ENCODE measurements at places on chromosomes 2 and 18.

DNA sequence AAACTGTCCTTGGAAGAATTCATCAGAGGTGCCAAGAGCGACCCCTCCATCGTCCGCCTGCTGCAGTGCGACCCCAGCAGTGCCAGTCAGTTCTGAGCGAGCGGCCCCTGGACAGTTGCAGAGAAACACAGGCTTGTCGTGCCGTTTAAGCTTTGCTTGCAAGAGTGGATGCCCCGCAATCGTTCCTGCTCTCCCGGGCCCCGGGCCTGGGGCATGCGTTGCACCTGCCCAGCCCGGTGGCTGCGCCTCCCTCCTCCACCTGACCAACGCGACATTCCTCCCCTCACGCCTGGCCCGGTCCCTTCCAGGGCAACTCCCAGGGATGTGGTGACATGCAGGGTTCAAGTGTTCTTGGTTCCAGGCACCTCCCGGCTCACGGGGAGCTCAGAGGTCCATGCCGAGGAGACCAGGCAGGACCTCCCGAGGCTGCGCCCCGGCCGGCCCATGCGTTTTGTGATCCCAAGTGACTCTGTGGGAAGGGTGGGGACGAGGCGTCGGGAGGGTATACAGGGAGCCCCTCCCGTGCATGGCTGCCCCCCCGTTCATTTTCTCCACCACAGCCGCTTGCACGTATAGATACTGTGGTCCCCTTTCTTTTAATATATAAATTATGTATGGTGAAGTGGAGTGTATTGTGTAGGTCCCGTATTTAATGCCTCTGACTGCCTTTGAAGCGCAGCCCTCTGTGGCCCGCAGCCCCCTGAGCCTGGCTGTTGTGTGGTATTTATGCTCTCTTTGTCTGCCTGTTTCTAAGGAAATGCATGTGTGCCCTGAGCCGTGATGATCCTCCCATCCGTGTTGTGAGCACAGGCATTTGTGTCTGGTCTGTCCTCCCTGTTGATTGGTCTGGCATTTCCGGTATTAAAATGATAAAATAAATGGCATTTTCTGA, 21.2 kb downstream of the ODC1 start:
- no peak for DNase-seq

DNA sequence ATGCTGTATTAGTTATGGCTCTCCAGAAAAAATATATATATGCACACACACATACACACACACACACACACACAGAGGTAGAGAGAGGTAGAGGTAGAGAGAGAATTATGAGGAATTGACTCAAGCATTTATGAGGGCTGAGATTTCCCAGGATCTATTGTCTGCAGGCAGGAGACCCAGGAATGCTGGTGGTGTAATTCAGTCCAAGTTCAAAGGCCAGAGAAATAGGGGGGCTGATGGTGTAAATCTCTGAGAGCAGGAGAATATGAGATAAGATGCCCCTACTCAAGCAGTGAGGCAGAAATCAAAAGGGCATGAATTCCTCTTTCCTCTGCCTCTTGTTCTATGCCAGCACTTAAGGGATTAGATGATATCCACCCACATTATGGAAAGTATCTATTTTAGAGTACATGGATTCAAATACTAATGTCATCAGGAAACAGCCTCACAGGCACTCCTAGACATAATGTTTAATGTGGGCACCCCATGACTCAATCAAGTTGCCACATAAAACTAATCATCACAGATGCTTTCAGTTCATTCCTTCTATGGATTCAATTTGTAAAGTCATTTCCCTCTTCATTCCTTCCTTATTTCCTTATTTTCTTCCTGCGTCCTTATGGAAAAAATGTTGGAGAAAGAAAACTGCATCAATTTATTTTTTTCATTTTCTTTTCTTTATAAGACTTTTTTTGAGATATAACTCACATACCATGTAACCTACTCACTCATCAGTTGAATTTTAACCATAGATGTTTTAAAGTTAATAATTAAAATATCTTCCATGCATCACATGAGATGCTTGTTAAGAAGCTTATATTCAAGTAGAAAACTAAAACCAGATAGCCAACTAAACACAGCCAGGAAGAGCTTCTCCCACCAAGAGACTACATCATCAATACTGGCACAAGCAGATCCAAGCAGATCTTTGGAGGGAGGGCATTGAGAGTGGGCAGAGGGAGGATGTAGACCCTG, 406.2 kb downstream of the MBD2 start:
- no peak for DNase-seq

DNA sequence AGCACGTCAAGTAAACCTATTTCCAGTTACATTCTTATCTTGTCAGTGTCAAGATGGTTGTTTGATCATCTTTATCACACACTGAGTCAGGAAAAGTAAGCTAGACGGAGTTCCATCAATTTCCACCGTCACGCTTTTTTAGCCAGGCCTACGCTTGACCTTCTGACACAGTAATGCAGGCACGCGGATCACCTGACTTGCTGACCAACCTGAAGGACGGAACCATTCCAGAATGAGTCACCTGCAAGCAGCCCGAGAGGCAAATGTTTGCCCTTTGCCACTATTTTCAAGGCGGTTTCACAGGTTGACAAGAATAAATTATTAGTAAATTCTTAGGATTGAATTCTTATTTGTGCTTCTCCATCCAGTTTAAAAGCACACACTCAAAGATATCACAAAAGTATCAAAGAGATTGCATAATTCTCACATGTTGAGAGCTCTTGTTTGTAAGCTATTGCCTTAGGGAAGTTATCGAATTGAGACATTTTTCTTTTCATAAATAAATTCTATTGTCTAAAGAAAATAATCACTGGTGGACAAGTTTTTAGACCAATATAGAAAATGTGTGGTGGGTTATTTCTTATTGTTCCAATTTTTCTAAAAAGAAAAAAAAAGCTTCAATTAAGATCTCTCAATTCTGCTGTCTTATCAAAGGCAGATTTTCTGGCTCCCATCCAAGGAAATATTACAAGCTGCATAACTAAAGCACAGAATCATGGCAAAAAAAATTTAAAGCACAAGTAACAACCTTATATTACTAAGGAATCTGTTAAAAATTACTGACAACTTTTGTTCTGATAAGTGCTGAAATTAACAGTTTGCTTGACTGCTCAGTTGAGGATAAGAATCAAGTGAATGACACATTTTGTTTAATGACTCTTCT, 31.9 kb downstream of the UXS1 start:
- no peak for DNase-seq

GRCh38 chr18:77016936-77017335, 115.6 kb downstream of the MBP start:
- no peak for DNase-seq

- peak; percentile 51 for DNase-seq
Measured at GRCh38 chr2:200306196-200306930, at the start of gene SPATS2L. TSS of gene SPATS2L (plus strand) at chr2:200306693. CDS start at chr2:200389245, 82,552 bp downstream.

DNA sequence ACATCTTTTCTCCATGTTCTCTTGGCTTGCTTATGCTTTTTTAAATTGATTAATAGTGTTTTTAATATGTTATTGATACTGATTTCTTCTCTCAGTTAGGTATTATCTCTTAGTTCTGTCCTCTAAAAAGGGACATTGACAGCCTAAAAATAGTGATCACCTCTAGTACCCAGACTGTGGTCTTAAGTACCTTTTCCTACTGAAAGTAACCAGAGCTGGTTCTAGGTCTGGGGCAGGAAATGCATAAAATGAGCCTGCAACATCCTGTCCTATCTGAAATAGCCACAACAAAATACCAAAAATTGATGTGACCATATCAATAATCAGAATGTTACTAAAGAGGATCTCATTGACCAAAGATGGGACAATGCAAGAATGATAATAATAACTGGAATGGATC, 113.3 kb downstream of the DNAH6 start:
- DNase-seq, result no peak

DNA sequence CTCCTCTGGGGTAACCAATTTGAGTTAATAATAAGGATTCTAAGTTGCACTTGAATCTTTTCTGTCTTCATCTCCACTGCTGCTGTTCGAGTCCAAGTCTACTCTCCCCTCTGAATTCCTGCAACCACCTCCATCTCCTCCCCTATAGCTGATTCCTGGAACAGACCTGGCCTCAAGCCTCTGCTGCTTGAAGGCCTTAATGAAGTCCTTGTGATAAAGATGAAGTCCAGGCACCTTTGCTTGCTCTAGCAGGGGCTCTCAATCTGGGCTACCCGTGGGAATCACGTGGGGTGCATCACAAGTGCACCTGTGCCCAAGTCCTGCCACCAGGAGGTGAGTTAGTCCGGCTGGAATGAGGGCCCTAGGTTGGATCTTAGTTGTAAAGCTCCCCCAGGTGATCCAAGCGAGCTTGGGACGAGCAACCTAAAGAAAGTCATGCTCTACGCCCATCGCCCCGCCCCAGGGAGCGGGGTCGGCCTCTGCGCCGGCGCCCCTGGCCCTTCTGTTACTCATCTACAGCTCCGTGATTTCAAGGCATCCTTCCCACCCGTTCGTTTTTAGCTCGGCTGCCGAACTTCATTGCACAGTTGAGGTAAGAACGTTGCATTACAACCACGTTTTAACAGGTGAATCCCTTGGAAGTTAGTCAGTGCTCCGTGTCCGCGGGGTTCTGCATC, 905 bp upstream of the IAH1 start:
- no peak for DNase-seq

- DNase-seq, result no peak
Measured at GRCh38 chr2:102765061-102765460, 3.2 kb downstream of the TMEM182 start.

GRCh38 chr2:57570961-57571360, 475.6 kb upstream of the VRK2 start:
- DNase-seq, result no peak

DNA sequence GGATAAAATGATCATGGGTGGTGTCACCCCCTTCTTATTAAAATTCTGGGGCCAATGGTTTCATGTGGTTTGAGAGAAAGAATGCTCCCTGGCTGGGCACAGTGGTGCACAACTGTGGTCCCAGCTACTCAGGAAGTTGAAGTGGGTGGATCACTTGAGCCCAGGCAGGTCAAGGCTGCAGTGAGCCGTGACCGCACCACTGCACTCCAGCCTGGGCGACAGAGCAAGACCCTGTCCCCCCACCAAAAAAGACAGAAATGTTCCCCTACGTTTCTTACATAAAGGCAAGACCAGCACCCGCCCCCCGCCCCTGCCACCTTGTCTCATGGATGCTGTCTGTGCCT, 53.0 kb upstream of the ID2 start:
- no peak for DNase-seq

DNA sequence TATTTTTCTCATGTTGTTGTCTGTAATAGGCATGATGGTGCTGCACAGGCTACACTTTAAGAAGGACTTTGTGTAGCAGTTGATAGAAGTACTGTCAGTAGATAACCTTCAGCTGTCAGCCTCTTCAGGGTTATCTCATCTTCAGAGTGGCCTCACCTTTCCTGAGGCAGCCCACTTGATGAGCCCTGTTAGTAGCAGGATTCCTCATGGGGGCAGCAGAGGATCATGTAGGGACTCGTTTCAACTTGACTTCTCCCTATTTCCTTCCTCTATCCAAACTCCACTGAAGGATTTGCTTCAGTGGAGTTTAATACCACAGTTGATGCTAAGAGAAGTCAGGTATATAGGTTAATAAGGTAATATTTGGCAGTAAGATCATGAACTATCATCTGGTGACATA, 530.3 kb upstream of the FSIP2 start:
- DNase-seq, result no peak

- no peak for DNase-seq
Measured at GRCh38 chr18:62984656-62985315, 269.4 kb downstream of the PHLPP1 start.

GRCh38 chr2:136796339-136796738, 31.0 kb downstream of the THSD7B start:
- no peak for DNase-seq

- no peak for DNase-seq
Measured at GRCh38 chr2:157262248-157262647, 4.7 kb downstream of the GALNT5 start.

DNA sequence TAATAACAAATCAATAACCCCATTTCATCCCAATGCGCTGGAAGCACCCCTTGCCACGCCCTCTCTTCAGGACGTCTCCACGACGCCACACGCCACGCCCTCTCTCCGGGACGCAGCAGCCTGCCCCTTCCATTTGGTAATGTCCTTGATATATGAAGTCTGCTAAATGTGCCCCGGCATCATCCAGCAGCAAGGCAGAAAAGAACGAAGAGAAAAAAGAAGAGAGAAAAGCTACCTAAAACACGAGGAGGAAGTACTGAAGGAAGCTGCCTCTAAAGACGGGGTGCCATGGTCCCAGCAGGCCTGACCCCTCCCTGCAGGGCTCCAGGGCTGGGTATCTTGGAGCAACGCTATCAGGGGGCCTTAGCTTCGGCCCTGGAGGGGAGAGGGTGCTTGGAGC, 41.8 kb downstream of the CNGA3 start:
- no peak for DNase-seq

DNA sequence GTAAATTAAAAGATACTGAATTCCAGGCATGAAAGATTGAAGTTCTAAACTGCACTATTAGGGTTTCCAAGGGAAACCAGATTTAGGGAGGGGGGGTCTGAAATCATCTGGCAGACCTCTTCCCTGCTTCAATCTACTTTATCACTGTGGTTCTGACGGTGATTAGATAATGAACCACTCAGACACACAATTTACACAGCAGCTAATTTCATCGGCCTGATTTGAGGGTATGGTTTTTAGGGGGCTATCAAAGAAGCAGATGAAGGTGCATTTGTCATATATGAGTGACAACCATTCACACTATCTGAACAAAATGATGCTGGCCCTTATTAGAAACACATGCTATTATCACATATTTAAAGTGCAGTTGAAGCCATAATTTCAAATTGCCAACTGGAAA, 106.0 kb downstream of the OLA1 start:
- DNase-seq, result no peak

GRCh38 chr18:62778976-62779869, 63.9 kb downstream of the PHLPP1 start:
- no peak for DNase-seq

DNA sequence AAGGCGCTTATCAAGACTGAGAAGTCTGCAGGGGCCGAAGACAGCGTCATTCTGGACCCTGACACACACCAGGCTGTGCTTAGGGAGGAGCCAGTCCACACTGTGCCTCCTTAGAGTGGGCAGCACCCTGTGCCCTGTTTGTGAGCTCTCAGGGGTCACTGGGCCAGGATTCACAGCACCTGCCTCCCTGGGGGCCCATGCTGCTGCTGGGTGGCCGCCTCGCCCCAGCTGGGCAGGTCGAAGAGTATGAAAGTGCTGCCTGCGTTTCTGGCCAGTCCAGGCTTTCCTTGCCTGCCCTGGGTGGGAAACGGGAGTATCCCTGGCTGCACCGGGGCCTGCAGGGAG, 15.4 kb upstream of the GPR55 start:
- no peak for DNase-seq

DNA sequence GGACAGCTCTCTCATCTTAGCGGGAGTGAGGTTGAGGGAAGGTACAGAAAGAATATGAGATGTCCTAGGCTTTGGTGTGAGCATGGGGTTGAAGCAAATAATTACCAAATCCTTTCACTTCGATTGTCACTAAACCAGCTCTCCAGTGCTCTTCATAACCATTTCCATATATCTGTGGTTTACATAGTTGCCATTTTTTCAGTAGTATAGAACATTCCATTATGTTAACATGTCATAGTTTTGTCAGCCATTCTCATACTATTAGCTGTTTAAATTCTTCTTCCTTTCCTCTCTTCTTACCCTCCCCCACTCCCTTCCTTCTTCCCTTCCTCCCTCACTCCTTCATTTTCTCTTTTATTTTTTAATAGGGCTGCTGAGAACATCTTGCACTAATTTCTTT, 205.9 kb downstream of the BABAM2 start:
- DNase-seq, result no peak

- DNase-seq, result no peak
Measured at GRCh38 chr2:32192418-32192817, 26.8 kb downstream of the SLC30A6 start.

GRCh38 chr18:63197246-63197869, 122.2 kb downstream of the BCL2 start:
- DNase-seq, result no peak

Measured in stimulated activated CD4-positive, alpha-beta T cell treated with anti-CD3 and anti-CD28 coated beads, Interleukin-15, amount 100 ng/mL, for 1 hour (primary cell).